ENCODE measurements at places on chromosomes 6 and 20.

GRCh38 chr20:60727425-60727824 is 524.6 kb upstream of the CDH4 start:
- DNase-seq: no peak

DNA sequence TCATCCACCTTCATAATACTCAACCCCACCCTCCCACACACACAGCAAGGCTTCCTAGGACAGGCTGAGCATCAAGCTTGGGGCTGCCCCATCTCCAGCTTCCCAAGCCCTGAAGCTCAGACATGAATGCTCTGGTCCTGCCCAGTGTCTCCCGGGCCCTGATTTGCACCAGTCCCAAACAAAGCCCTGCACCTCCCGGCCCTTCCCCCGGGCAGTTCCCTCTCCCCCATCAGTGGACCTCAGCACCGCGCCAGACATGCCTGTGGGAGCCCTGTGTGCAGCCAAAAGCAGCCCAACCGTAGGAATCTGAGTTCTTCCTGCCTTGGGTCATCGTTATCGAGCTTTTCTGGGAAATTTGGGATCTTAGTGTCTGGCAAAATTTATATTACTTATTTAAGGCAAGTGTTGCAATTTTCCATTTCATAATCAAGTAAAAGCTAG is 63.5 kb downstream of the THBS2 start:
- DNase-seq: no peak

DNA sequence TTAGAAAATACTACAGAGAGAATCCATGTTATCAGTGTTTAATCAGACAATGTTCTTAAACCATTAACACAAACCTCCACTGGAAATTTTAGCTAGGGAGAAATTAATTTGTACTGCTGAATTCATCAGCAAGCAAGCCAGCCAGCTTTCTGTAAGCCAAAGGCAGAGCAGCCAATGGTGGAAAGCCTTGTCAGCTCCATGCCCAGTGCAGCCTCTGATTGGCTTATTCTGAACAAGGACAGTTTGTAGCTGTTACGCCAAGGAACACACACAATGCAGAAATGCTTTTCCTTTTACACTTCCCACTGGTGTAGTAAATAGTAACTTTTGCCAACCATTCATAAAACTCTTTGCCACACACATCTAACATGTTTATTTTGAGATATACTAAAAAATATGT is 265.0 kb downstream of the TENT5A start:
- DNase-seq: no peak

DNA sequence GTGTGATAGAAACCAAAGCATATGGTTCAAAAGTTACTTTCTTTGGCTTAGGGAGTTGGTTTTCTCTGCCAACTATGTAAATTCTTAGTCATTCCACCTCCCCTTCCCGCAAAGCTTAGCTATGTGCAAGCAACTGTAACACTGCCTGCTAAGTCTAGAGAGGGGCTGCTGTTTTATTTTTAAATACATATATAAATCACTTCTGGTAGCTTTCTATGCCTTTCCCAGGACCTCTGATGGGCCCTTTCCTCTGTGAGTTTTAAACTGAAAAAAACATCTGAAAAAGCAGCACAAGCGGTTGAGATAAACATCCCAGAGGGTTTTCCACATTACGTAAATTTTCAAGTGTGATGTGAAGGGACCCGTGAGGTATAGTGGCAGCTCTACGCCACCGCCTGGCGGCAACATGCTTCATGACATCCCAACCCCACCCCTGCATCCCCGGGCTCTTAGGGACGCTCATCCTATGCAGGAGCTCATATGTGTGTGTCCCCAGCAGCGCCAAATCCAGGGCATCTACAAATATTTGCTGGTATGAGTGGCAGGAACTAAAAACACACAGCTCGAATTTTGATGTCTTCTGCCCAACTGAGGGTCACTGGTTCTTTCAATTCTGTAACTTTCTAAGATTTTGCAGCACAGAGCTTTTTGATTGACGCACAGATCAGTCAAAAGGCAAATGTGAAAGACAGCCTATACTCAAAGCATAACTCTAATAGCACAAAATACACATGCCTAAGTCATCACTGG is 12.7 kb downstream of the SAYSD1 start:
- DNase-seq: no peak

DNA sequence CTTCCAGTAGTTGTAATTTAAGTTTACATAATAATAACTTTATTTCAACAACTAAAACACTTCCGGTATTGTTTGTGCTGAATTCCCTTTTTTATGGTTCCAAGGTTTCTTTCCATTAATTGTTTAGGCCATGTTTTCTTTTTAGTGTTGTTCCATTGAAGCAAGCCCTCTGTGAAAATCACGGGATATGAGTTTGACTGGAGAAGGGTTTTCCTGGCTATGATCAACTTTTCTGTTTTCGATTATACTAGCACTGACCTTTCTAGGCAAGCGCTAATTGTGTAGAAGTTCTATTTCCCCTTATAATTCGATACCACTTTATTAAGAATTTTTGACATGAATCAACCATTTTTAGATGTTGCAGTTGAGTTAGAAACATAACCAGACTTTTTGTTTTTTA is 2.4 kb downstream of the LAMA2 start:
- DNase-seq: no peak

- no peak for DNase-seq
Observed at GRCh38 chr6:132760256-132760655, 2.6 kb upstream of the VNN2 start.

- no peak for DNase-seq
Observed at GRCh38 chr6:75275067-75275466, 9.5 kb downstream of the TMEM30A start.

- DNase-seq: peak; percentile 49
Observed at GRCh38 chr6:27518881-27519795, 46.2 kb upstream of the ZNF184 start.

DNA sequence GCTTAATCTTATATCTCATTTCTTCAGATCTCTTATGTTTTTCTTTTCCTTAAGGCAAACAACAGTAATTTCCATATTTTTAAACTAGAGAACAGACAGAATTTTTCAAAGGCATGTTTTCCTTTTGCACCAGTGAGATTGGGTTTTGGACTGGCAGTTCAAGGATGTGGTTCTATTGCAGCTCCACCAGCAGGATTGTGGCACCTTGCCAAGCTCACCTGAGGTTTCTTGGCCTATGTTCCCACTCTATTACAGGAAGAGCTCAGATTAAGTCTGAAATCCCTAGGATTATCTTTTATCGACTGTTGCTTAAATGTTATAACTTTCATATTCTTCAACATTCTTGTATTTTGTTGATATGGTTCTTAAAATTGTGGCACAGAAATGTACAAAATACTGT is 218.9 kb downstream of the PLCB4 start:
- no peak for DNase-seq

GRCh38 chr20:62831361-62831788 is 14.5 kb downstream of the COL9A3 start:
- DNase-seq: no peak

DNA sequence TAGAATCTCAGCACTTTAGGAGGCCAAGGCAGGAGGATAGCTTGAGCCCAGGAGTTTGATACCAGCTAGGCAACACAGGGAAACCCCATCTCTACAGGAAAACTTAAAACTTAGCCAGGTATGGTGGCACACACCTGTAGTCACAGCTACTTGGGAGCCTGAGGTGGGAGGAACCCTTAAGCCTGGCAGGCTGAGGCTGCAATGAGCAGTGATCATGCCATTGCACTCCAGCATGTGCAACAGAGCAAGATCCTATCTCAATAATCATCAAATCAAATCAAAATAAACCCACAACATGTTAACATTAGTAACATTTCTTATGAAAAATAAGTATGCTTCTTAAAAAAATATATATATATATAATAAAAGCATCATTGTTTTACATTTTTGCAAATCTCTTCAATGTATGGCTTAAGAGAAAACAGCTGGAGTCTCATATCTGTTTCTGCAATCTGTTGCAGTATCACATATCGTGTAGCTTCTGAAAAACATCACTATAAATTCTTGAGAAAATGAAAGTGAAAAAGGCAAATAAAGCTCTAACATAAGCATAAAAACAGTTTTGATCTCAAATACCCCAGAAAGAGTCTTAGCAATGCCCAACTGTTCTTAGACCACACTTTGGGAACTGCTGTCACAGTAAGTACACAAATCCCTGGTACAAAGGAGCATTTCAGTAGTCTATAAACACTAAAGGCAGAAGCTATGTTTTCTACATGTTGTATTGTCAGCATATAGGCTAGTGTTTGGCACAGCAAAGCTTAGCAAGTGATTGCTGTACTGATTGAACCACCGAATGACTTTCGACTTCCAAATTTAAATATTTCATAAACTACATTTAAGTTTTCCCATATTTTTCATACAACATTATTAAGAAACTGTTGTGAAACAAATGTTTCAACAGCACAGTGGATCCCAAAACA is 8.0 kb downstream of the MMUT start:
- DNase-seq: no peak

- DNase-seq: peak; percentile 79
Observed at GRCh38 chr20:8043687-8044282, 24.2 kb upstream of the TMX4 start.

GRCh38 chr6:44253307-44254101 is 3.8 kb downstream of the SLC35B2 start:
- DNase-seq: peak; percentile 13

DNA sequence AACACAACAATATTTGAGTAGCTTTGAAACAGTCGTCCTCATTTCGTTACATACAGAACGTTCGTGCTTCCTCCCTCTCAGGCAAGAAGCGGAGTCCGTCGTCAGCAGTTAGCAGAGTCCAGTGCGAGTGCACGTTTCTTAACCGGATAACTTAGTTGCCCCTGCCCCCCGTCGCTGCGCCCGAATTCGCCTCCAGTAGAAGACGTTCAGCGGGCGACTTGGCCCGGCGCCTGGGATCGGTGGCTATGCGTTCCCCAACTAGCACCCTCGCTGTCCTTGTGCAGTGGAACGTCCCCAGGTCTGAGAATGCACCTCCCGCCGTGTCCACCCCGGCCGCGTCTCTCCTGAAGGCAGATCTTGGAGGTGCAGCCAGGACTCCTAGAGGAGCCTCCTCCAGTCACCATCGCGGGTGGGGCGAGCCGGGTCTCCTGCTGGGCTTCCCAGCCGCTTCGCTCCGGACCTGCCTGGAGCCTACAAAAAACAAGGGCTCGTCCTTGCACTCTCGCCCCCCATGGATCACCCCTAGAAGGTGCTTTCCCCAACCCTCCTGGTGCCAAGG is 910 bp upstream of the PCSK2 start:
- peak; percentile 73 for DNase-seq

DNA sequence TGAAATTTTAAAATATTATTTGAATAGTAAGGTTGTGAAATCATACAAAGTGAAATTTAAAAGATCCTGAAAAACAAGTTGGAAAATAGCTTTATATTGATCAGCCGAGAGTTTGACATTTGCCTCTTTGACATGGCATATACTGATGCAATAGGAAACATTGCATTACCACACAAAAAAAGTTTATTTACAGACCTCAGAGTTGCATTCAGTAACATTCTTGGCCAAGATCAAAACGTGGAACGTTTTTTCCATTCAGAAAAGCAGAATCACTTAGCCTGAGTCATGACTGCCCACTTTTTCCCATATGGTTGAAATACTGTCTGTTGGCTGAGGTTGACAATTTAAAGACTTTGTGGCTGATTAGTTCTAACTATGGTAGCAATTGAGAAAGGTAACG is 55.1 kb upstream of the BACH2 start:
- DNase-seq: no peak

Data from NCI-H1092 treated with DMSO at 0.1 percent for 48 hours (cell line).